ENCODE measurements at places on chromosomes 5 and 9. TPM values are rescaled to one million over a fixed set of nuclear protein-coding genes. Genes with fewer than 3 reads are reported as not detected.
A peak's percentile ranks its signal among the peaks of the same experiment; 100 is the strongest.

The MARCOL gene
- not detected for polyA plus RNA-seq

The CTXN3 gene
- not detected for polyA plus RNA-seq

The LCN12 gene
- polyA plus RNA-seq: 36.8 TPM

The PRRC1 gene
- 76.7 TPM for polyA plus RNA-seq

GRCh38 chr9:121059998-121060636 lies 10.0 kb upstream of the C5 start:
- peak; percentile 47 for DNase-seq

GRCh38 chr9:16664211-16664610 lies 206.3 kb downstream of the BNC2 start:
- no peak for DNase-seq

DNA sequence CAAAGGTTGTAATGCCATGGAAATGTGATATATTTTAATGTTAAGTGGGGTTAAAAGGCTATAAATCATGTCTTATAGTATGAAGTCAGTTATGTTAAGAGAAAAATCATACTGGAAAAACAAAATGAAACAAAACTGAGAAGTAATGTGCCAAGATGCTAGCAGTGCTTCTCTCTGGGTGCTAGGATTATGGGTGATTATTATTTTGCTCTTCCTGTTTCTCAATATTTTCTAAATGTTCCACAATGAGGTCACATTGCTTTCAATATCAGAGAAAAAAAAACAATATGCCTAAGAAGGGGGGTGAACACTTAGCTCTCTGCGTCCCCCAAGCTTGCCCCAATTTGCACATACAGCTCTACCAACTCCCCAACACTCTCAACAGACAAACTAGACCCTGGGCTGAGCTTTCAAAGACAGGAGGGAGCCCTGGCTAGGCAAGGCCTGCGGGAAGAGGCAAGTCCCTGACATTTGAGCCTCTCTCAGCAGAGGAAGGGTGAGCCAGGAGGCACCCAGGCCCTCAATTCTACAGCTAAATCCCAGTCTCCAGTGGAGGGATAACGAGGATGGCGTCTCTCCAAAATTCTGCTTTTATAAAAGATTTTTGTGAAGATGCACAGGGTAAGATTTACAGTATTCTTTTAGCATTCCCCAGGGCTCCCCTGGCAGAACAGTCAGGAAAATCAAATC lies 24.4 kb downstream of the WHRN start:
- DNase-seq: no peak

DNA sequence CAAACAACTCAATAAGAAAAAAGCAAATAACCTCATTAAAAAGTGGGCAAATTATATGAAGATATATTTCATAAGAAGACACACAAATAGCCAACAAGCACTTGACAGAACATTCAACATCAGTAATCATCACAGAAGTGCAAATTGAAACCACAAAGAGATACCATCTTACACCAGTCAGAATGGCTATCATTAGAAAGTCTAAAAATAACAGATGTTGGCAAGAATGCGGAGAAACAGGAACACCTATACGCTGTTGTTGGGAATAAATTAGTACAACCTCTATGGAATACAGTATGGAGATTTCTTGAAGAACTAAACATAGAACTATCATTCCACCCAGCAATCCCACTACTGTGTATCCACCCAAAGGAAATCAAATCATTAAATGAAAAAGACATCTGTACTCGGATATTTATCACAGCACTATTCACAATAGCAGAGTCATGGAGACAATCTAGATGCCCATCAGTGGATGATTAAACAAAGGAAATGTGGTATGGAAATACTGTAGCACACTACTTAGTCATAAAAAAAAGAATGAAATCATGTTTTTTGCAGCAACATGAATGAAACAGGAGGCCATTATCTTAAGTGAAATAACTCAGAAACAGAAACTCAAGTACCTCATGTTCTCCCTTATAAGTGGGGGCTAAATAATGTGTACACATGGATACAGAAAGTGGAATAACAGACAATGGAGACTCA lies 106.8 kb upstream of the FST start:
- no peak for DNase-seq

DNA sequence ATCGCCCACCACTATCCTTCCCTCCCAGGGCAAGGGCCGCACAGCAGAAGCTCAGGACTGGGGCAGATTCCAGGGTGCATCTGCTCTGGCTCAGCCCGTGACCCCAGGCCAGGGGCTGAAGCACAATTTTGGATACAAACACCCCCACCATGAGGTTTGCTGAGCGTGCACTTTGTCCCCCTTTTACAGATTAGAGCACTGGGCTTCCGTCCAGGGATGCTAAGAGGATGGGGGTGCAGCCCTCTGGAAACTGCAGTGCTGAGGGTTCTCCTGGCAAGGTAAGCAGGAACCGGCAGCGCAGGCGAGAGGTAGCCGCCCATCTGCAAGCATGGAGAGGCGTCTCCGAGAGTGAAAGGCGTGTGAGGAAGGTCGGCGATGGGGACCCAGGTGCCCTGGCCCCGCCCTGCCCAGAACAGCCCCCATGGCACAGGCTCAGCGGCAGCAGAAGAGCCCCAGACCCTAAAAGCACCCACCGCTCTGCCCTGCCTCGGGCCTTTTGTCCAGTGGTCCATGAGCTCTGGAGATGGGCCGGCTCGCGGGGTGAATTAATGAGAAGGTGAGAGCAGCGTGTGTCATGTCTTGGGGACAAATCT lies 54.5 kb upstream of the OLFM1 start:
- no peak for DNase-seq

DNA sequence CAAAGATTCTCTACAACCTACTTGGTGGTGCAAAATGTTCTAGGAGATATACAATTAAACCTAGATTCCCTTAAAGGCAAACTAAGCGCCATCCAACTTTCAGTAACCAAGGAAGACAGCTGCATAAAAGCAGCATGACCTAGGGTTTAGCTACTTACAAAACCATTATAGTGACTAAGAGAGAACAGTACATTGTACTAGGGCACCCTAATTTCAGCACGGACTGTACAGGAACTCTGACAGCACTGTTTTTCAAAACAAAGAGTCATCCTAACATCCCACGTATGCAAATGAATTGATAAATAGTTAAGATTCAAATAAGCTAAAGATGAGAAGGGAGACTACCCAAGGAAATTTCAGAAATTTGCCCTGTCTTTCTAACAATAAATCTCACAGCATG lies 30.0 kb downstream of the STRBP start:
- no peak for DNase-seq

- DNase-seq: no peak
These were observed 29.6 kb downstream of the IRF1 start for GRCh38 chr5:132460846-132461568.

GRCh38 chr9:111871499-111871855 lies 25.1 kb upstream of the UGCG start:
- DNase-seq: no peak

DNA sequence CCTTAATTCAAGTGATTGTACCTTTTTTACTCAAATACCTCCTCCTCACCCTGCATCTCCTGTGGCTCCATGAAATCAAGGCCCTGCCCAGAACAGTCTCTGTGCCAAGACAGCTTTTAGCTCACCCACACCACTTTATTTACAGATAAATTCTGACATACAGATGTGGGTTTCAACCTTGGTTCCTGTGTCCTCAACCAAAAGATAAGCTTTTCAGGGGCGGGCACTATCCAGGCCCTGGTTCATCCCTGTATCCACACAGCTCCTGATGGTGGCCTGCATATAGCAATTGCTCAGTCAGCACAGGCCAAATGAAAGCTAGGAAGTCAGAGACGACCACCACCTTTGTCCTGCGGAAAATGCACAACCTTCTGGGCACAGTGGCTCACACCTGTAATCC lies 8.3 kb downstream of the SHB start:
- DNase-seq: no peak

- DNase-seq: no peak
These were observed 48.5 kb upstream of the MSX2 start for GRCh38 chr5:174675916-174676315.

DNA sequence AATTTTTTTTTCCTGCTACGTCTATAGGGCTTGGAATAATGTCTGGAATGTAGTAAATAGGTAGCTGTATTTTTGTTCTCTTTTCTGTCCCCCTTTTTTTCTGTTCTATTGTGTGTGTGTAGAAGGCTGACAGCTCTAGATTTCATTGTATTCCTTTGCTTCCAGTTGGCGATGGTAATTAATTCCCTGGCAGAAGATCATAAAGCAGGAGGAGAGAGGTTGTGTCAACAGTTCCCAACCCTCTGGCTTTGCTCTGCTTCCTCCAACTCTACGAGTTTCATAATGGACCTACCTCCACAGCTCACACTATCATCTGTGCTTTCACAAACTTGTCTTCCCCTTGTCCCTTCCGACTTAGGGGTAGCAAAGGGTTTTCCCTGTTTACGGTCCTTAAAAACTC lies 117.9 kb upstream of the CDH18 start:
- no peak for DNase-seq

DNA sequence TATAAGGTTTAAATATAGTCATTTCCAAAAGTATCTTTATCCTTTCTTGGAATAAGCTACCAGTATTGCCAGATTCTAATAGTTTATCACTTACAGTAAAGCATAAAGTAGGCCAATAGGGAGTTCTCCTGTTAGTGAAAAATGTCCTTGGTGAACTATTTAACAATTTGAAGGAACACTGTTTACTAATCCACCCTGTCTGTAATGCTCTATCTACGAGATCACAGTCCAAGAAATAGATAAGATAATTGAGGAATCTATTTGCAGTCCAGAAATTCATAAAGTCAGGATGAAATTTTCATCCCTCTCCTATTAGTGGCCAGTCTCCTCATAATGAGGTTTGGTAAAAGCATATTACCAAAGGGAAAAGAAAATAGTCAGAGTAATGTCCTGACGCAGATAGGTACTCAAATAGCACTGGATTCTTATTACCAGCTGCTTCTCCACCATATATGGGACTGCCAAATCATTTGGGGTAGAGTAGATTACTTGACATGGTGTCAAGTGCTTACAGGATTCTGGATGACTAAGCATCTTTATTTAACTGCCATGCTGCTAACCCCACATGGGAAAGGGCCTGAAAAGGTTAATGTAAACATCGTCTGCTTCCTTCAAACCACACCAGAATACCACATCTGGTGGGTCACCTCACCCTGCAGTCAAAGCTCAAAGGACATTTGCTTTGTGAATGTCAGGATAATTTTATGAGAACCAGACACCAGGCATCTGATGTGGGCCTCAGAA lies 808.1 kb downstream of the EFNA5 start:
- DNase-seq: no peak

- no peak for DNase-seq
These were observed 611.8 kb downstream of the BNC2 start for GRCh38 chr9:16258708-16259107.
